Stimulated activated CD4-positive, alpha-beta T cell treated with anti-CD3 and anti-CD28 coated beads, Interleukin-1b, Interleukin-23, amount 100 ng/mL, for 48 hours (primary cell): ENCODE measurements at places on chromosomes 13 and 19.

- no peak for DNase-seq
Observed at GRCh38 chr19:27876976-27877512, 1335.9 kb downstream of the UQCRFS1 start.

DNA sequence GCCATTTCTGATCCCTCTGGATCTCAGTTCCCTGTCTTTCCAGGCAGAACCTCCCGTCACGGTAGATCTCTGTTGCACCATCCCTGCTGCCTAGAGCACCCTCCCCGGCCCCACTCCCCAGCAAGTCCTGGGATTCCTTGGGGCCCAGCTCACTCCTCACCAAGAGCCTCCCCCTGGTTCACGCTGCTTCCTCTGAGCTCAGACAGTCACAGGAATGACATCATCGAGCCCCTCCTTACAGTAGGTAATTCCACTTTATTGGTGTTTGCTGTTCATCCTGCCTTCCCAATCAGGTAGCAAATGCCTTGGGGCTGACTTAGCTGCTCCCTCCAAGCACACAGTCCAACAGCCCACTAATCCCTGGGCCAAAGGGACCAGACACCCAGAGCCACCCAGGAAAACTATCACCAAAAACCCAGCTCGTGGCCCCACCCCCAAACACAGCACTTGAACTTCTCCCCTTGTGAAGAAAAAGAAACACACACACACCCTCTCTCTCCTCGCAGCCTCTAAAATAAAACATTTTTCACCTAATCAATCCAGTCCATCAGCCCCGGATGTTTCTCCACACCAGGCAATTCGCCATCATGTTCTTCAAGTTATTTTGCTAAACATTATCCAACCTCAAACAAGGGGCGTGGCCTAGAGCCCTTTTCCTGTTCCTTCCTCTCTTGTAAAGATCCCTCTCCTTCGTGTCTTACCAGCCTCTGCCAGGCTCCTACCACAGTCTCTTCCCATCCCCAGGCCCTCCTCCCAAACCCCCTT is 2.5 kb downstream of the NAPA start:
- DNase-seq: no peak

GRCh38 chr13:45630791-45631190 is 15.3 kb upstream of the ERICH6B start:
- no peak for DNase-seq

DNA sequence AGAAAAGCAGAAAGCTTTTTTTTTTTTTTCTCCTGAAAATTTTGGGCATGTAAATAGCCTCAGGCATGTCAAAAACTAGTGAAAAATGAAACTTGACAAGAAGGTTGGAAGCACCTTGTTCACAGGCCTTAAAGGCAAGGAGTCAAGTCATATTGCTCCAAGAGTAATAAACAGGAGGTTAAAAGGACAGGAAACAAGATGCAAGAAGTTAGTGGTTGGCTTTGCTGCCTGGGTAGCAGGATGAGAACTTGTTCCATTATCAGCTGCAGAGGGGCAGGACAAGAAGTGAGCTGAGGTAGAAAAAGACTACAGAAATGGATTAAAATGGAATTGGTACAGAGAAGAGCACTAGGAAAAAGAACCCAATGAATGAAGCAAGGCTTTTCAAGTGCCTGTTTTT is 242.6 kb downstream of the DCT start:
- DNase-seq: peak; percentile 8

- DNase-seq: peak; percentile 14
Observed at GRCh38 chr19:29576046-29576606, 30.0 kb upstream of the POP4 start.

GRCh38 chr13:103275722-103276121 is 209.5 kb upstream of the SLC10A2 start:
- no peak for DNase-seq

- DNase-seq: peak; percentile 38
Observed at GRCh38 chr19:52536448-52536800, 9.0 kb downstream of the ZNF808 start.

DNA sequence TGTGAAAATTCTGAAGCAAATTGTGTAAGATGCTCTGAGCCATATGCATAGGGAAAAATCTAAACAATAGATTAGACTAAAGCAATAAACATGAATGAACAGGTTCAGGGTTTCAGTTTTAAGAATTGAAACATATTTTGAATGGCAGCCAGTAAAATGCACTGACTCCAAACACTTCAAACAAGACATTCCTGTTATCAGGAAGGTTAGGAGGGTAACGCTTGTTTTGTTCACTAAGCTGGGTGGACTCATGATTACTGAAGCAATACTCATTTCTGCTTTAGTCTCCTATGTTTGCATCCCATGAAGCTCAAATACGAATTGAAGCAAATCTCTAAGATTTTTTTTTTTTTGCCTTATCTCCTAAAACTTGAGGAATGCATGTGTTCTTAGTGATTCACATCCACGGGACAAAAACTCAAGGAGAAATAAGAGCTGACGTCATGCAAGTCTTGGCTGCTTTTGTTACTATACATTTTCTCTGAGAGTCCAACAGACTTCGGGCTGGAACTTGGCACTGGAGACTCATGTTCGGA is 29.1 kb upstream of the IGFL4 start:
- no peak for DNase-seq

GRCh38 chr13:114065141-114065925 is 67.1 kb downstream of the RASA3 start:
- peak; percentile 88 for DNase-seq

- no peak for DNase-seq
Observed at GRCh38 chr13:25840261-25840660, 211.6 kb downstream of the SHISA2 start.

DNA sequence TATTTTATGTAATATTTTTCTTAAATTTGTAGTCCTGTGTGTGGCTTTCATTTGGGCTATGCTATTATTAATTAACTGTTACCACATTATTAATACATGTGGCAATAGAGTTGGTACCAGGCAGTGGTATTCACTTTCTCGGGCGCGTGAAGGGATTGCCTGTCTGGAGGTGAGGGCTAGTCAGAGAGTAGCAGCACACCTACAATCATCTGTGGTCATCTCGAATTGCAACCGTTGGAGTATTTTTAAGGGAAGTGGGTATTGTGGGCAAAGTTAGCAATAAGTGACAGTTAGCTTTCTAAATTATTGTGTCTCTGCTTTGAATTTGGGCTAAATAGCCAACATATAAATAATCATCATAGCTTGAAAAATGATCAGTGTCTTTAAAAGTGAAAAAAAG is 20.0 kb upstream of the GPR18 start:
- no peak for DNase-seq

- DNase-seq: no peak
Observed at GRCh38 chr13:35164324-35164932, 222.4 kb downstream of the NBEA start.

- no peak for DNase-seq
Observed at GRCh38 chr19:52219611-52220010, 29.8 kb downstream of the PPP2R1A start.

- DNase-seq: no peak
Observed at GRCh38 chr19:47228937-47229675, 1.9 kb downstream of the BBC3 start.

DNA sequence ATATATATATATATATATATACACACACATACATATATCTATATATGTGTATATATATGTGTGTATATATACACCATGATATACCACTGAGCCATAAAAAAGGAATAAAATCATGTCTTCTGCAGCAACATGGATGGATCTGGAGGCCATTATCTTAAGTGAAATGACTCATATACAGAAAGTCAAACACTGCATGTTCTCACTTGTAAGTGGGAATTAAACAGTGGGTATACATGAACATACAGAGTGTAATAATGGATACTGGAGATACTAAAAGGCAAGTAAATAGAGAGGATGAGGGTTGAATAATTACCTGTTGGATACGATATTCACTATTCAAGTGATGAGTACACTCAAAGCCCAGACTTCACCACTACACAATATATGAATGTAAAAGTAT is 332.6 kb downstream of the SLITRK1 start:
- no peak for DNase-seq

DNA sequence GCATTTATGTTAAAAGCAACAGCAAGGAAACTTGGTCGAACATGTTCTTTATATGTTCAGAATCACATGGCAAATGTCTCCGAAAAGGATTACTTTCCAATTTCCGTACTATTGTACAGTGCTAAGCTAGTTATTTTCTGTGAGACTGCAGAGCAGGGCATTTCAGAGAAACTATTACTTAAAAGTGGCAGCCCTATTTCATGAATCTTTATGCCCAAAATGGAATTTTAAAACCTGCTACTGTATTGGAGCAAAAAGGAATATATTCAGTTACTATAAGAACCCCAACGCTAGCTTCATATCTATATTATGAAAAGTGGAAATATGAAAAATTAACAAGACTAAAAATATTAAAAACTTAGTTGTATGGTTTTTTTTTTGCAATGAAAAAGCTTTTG is 2.2 kb upstream of the KLF5 start:
- no peak for DNase-seq
